HepG2 (cell line): ENCODE measurements at places on chromosomes 4 and X. TPM values are rescaled to one million over a fixed set of nuclear protein-coding genes. Genes with fewer than 3 reads are reported as not detected.

- DNase-seq: peak; percentile 71
Measured at GRCh38 chr4:146520896-146521540, 722 bp downstream of the SLC10A7 start.

GRCh38 chrX:57044245-57044644 lies 48.9 kb upstream of the SPIN3 start:
- no peak for DNase-seq

- no peak for DNase-seq
Measured at GRCh38 chr4:182246401-182247205, 3.4 kb downstream of the TENM3 start.

The WWC2 gene
- 39.9 and 50.1 TPM in 2 replicates for polyA plus RNA-seq
